ENCODE measurements at places on chromosomes 12 and 14. TPM values are rescaled to one million over a fixed set of nuclear protein-coding genes. Genes with fewer than 3 reads are reported as not detected.

DNA sequence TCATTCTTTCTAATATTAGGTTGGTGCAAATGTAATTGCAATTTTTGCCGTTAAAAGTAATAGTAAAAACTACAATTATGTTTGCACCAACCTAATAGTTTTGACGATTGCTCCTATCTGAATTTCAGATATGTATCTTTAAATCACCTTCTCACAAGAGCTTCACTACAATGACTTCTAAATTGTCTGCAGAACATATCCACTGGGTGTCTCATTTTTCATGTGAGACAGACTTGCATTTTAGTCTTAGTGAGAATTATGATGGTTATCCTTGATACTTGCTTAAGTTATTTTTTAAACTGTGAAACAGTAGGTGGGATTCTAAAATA, 84.6 kb downstream of the ITPR2 start:
- H3K4me1 ChIP-seq, result no peaks in the 10 kb centered on the region
- DNase-seq, result no peak
- no peak overlapping the region for H3K27ac ChIP-seq
- no peaks in the 10 kb centered on the region for H3K27me3 ChIP-seq
- H3K4me3 ChIP-seq, result no peak overlapping the region

- no peaks in the 10 kb centered on the region for H3K36me3 ChIP-seq
- no peak overlapping the region for H3K27ac ChIP-seq
- DNase-seq, result no peak
Observed at GRCh38 chr12:25056011-25056410, 107.1 kb upstream of the BCAT1 start.

DNA sequence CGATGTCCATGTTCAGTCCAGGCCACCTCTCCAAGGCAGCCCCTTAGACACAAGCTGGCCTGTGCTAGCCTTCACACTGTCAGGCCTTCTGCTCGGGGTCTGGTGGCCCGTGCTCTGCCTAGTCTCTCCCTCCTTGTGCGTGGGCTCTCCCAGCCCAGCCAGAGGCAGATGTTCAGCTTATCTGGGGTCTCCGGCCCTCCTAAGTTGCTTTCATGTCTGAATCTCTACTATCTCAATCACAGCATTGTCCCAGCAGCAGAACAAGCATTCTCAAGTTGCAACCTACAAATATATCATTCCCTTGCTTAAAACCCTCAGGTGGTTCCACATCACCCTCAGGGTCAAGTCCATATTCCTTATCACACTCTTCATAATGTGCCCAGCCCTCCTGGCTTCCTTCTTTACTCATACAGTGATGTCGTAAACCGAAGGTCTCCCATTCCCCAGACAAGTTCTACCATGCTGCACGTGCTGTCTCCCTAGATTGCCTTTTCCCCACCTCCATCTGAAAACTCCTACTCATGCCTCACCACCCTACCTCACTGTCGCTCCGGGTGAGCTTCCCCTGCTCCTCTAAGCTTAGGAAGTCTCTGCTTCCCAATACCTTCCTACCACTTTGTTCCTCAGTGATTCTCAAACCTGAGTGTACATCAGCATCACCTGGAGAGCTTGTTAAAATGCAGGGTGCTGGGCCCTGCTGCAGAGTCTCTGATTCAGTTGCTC, 1.5 kb downstream of the KRT73 start:
- H3K4me1 ChIP-seq, result no peaks in the 10 kb centered on the region
- no peak overlapping the region for H3K27ac ChIP-seq
- no peak overlapping the region for H3K4me3 ChIP-seq

GRCh38 chr12:5081016-5081415, 37.3 kb downstream of the KCNA5 start:
- no peak for DNase-seq
- H3K27me3 ChIP-seq, result no peaks in the 10 kb centered on the region
- no peaks in the 10 kb centered on the region for H3K4me1 ChIP-seq
- no peaks in the 10 kb centered on the region for H3K36me3 ChIP-seq

DNA sequence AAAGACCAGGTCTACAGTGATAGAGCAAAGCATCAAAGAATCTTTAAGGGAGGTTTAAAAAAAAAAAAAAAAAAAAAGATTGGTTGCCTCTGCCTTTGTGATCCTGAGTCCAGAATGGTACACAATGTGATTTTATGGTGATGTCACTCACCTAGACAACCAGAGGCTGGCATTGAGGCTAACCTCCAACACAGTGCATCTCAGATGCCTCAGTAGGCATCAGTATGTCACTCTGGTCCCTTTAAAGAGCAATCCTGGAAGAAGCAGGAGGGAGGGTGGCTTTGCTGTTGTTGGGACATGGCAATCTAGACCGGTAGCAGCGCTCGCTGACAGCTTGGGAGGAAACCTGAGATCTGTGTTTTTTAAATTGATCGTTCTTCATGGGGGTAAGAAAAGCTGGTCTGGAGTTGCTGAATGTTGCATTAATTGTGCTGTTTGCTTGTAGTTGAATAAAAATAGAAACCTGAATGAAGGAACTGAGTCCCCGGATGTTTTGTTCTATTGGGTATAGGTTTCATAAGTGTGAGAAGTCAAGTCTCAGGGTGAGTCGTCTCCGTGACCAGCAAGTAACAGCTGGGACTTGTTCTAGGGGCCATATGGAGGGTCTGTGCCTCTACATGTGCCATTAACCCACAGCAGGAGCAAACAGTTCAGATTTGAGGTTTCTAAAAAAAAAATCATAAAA, 9.3 kb downstream of the PEBP1 start:
- H3K36me3 ChIP-seq, result peaks cover 98% of the 10 kb centered on the region
- no peaks in the 10 kb centered on the region for H3K4me1 ChIP-seq
- no peaks in the 10 kb centered on the region for H3K27me3 ChIP-seq
- H3K4me3 ChIP-seq, result no peak overlapping the region
- H3K27ac ChIP-seq, result no peak overlapping the region

DNA sequence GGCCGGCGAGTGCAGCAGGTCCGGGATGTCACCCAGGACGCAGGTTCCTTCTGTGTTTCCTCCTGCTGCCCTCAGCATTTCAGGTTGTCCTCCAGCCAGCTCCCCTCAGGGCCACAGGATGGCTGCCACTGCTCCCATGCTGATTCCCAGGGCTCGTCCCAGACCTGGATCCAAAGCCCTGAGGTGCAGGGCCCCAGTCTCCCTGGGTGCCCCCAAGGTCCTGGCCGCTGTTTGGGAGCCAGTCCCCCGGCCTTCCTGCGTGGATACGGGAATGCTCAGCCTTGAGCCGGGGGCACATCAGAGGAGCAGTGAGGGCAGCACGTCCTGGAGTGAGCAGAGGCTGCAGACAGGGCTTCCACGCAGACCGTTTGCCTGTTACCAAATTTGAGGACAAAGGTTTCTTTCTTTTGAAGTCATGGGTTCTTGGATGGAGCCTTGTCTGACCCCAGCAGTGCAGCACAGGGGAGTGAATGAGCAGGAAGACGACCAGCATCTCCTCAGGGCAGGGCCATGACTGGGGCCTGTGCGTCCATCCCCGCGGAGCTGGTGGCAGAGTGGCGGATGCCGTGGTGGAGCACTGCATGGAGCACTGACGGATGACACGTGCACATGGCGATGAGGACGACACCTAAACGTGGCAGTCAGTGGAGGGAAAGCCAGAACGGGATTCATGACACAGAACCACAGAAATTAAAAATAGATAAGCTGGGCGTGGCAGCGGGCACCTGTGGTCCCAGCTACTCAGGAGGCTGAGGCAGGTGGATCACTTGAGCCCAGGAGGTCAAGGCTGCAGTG, 12.5 kb upstream of the CACNA2D4 start:
- DNase-seq, result peak; percentile 15
- no peak overlapping the region for H3K27ac ChIP-seq
- H3K4me1 ChIP-seq, result peaks cover 21% of the 10 kb centered on the region
- H3K4me3 ChIP-seq, result no peak overlapping the region

GRCh38 chr12:79298506-79298905, 392.3 kb downstream of the PAWR start:
- no peak overlapping the region for H3K27ac ChIP-seq
- H3K36me3 ChIP-seq, result no peaks in the 10 kb centered on the region
- H3K4me1 ChIP-seq, result no peaks in the 10 kb centered on the region
- no peaks in the 10 kb centered on the region for H3K27me3 ChIP-seq
- DNase-seq, result no peak

- H3K4me1 ChIP-seq, result peaks cover 12% of the 10 kb centered on the region
- H3K27me3 ChIP-seq, result no peaks in the 10 kb centered on the region
- H3K27ac ChIP-seq, result no peak overlapping the region
- peak overlapping the region; percentile 88 for H3K4me3 ChIP-seq
- peaks cover 31% of the 10 kb centered on the region for H3K36me3 ChIP-seq
- DNase-seq, result no peak
Observed at GRCh38 chr12:56042843-56043242, 1.1 kb downstream of the RPS26 start.

The METTL25 gene
- polyA plus RNA-seq, result 5.0 TPM

The OR10AD1 gene
- polyA plus RNA-seq, result not detected

DNA sequence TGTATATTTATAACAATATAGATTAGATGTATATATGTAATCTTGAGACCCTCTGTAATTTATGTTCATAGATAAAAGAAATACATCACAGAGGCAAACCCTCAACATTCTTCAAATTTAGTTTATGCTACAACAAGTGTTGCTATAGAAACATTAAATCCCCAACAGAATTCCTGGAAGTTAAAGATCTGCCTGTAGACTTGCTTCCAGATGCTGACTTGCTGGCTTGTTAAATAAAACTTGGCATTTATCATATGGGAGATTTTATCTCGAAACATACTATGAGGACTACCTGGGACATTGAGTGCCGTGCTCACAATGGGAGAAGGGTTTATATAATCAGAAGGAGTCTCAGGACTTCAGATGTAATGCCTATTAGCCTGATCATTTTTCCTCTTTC, 136.3 kb upstream of the PLXNC1 start:
- no peaks in the 10 kb centered on the region for H3K27me3 ChIP-seq
- H3K27ac ChIP-seq, result no peak overlapping the region
- no peaks in the 10 kb centered on the region for H3K4me1 ChIP-seq
- no peaks in the 10 kb centered on the region for H3K36me3 ChIP-seq
- no peak for DNase-seq

The ADAM21 gene
- not detected for polyA plus RNA-seq

The ADCY4 gene
- 18.9 TPM for polyA plus RNA-seq

GRCh38 chr12:12741660-12742059, 24.5 kb downstream of the CDKN1B start:
- no peak overlapping the region for H3K27ac ChIP-seq
- no peaks in the 10 kb centered on the region for H3K36me3 ChIP-seq
- peaks cover 6% of the 10 kb centered on the region for H3K4me1 ChIP-seq
- H3K27me3 ChIP-seq, result no peaks in the 10 kb centered on the region
- no peak overlapping the region for H3K4me3 ChIP-seq
- no peak for DNase-seq

The TSPAN8 gene
- 211 TPM for polyA plus RNA-seq

The SSTR1 gene
- 1.1 TPM for polyA plus RNA-seq

DNA sequence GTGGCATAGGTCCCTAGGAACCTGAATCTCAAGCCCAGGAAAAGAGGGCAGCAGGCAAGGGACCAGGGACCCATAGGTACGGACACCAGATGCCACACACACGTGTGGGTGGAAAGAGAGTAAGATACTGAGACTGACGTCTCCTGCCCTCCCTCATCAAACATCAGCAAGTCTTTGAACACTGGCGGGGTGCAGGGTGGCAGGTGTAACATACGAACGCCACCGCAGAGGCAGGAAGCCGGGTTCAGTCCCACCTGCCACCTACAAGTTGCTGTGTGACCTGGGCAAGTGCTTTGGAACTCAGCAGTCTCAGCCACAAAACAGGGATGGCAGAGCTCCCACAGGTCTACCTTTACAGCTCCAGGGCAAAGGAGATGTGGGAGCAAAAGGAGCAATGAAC, 11.1 kb downstream of the ACTN1 start:
- H3K36me3 ChIP-seq, result peaks cover 7% of the 10 kb centered on the region
- H3K4me1 ChIP-seq, result peaks cover 100% of the 10 kb centered on the region
- peak overlapping the region; percentile 97 for H3K27ac ChIP-seq

DNA sequence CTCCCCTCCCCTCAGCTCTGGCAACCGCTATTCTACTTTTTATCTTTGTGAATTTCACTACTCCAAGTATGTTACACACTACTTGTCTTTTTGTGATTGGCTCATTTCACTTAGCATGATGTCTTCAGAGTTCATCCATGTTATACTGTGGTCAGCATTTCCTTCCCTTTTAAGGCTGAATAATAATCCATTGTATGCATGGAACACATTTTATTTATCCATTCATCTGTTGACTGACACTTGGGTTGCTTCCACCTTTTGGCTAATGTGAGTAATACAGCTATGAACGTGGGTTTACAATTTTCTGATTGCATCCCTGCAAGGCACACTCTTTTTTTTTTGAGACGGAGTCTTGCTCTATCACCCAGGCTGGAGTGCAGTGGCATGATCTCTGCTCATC, 53.0 kb upstream of the FUT8 start:
- no peak for DNase-seq
- peaks cover 64% of the 10 kb centered on the region for H3K4me1 ChIP-seq
- no peaks in the 10 kb centered on the region for H3K27me3 ChIP-seq
- no peaks in the 10 kb centered on the region for H3K36me3 ChIP-seq
- peak overlapping the region; percentile 5 for H3K27ac ChIP-seq

The TXNDC16 gene
- polyA plus RNA-seq, result 1.4 TPM

GRCh38 chr14:71492346-71492745, 439.9 kb upstream of the RGS6 start:
- no peaks in the 10 kb centered on the region for H3K4me1 ChIP-seq
- no peaks in the 10 kb centered on the region for H3K27me3 ChIP-seq
- DNase-seq, result no peak

The SMIM41 gene
- polyA plus RNA-seq, result 11.8 TPM

DNA sequence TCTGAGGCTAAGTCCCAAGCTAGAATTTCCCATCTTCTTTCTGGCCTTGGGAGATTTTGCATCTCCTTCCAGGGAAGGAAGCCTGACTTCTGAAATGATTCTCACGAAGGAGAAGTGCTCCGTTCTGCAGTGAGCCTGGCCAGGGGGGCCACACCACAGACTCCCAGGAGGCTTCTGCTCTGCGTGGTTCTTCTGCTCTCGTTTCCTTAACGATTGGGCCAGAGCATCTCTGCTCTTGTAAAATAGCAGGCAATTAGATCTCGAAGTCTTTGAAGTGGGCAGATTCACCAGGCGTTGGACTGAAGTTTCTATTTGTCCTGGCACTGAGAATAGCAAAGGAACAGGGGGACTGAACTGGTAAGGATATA, 6.7 kb upstream of the BATF start:
- H3K4me1 ChIP-seq, result no peaks in the 10 kb centered on the region
- no peaks in the 10 kb centered on the region for H3K27me3 ChIP-seq
- peak overlapping the region; percentile 18 for H3K27ac ChIP-seq
- no peaks in the 10 kb centered on the region for H3K36me3 ChIP-seq
- H3K4me3 ChIP-seq, result peak overlapping the region; percentile 44

The IL22 gene
- 0.15 TPM for polyA plus RNA-seq

GRCh38 chr14:27528328-27528727, 930.5 kb upstream of the NOVA1 start:
- no peaks in the 10 kb centered on the region for H3K4me1 ChIP-seq
- H3K27ac ChIP-seq, result no peak overlapping the region
- no peaks in the 10 kb centered on the region for H3K36me3 ChIP-seq
